ENCODE measurements at places on chromosomes 7 and 10. TPM values are rescaled to one million over a fixed set of nuclear protein-coding genes. Genes with fewer than 3 reads are reported as not detected.

TRIM56 gene
- 32.1 TPM for total RNA-seq

DNA sequence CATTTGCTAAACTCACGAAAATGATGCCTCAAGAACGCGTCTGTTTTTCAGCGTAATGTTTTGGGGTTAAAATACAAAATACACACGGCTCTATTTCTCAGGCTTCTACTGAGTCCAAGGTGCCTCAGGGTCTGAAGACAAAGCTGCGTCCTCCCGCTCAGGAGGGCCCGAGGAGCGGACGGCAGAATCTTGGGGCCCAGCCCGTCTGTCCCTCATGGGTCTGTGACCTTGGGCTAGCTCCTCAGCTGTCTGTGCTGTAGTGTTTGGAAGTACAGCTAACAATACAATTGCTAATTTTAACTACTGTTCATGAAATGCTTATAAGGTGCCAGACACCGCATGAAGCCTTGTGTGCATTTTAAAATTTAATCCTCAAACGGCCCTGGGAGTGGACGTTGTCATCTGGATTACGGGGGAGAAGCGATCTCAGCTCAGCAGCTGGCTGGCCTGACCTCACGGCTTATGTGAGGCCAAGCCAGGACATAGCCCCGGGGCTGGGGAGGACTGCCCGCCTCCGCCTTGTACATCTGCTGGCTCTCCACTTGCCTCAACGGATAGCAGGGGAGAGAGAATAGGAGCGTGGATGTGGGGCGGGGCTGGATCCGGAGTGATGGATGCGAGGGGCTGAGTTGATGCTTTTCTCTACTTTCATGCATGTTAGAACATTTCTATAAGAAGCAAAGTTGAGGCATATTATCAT is 357.4 kb downstream of the GLRX3 start:
- H3K36me3 ChIP-seq, result no peaks in the 10 kb centered on the region
- DNase-seq, result no peak
- H3K27ac ChIP-seq, result no peak overlapping the region
- H3K4me1 ChIP-seq, result no peaks in the 10 kb centered on the region
- H3K27me3 ChIP-seq, result no peaks in the 10 kb centered on the region
- H3K4me3 ChIP-seq, result no peak overlapping the region

GRCh38 chr10:103783681-103784080 is 71.7 kb downstream of the SH3PXD2A start:
- no peak overlapping the region for H3K4me3 ChIP-seq
- no peak for DNase-seq
- no peaks in the 10 kb centered on the region for H3K36me3 ChIP-seq

DNA sequence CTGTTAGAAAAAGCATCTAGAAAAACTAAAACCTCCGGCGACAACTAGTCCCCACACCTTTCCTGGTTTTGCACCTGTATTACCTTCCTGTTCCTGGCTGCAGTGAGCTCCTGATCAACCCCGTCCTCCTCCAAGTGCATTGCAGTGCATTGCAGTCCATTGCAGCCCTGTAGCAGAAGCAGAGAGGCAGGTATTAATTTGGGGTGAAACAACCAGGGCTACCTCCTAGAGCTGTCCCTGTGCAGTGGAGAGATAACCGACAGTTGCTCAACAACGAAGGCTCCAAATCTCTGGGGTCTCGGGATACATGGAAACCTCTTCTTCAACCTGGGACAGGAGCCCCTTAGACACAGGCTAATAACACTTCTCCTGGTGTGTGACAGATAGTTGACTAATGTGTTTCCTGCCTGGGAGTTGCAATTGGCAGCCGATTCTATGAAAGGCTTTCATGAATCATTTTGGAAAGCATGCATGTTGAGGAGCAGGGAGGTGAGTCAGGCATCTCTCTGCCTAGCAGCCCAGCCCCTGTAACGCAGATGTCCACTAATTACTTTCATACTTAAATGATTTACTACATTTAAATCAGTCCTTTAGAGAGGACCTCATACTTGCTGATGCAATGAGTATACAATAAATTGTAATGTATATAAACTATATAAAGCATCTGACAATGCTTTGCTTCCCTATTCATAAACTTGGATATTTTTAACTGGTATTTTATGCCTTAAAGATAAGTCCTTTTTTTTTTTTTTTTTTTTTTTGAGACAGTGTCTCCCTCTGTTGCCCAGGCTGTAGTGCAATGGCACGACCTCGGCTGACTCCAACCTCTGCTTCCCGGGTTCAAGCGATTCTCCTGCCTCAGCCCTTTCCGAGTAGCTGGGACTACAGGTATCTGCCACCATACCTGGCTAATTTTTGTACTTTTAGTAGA is 59.0 kb downstream of the PRR15 start:
- no peaks in the 10 kb centered on the region for H3K36me3 ChIP-seq
- H3K27ac ChIP-seq, result no peak overlapping the region
- no peaks in the 10 kb centered on the region for H3K4me1 ChIP-seq
- no peak for DNase-seq
- H3K4me3 ChIP-seq, result no peak overlapping the region
- H3K27me3 ChIP-seq, result no peaks in the 10 kb centered on the region

ANK3 gene
- total RNA-seq, result 55.4 TPM

DOCK1 gene
- total RNA-seq, result 76.7 TPM

DNA sequence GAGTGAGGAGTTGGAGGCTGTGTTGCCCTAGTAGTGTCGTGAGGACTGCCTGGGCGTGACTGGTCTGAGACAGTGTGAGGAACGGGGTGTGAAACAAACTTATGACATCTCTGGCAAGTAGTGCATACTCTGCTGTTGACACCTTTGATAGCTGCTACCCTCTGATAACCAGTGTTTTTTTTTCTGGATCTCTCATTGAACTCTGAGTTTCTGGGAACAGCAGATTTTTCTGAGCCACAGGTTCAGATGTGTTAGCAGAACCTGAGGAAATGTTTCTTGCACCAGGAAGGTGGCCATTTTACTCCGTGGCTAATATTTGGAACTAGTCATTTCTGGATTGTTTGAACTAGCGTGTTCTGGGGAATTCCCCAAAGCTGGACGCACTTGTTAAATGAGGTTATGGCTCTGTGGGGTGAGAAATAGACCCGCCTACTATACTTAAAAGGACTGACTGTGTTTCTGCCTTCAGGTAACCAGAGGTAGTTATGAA is 52.9 kb downstream of the AUTS2 start:
- H3K4me3 ChIP-seq, result no peak overlapping the region
- no peak overlapping the region for H3K27ac ChIP-seq
- no peaks in the 10 kb centered on the region for H3K4me1 ChIP-seq

DNA sequence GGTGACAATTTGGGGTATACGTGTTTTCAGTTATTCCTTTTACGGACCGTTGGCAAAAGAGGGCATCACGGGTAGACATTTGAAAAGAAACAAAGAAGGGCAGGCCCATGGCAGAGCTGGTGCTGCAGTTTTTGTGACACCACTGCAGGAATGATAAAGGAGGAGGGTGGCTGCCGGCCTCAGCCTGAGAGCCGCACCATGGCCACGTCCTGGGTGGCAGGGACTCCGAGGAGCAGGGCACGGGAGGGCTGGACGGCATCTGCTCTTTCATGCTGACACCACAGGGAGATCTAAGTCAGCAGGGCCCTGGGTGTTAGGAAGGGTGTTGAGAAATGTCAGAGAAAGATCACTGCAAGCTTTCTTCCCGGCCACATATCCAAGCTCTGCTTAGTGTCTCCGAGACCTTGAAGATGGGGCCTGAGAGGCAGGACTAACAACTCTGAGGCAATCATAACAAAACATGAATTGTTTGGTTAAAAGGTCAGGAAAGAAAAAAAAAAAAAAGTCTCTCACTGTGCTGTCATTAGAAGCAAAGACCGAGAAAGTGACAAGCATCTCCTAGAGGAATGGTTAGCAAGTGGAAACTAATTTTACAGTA is 36.6 kb downstream of the INSYN2A start:
- no peaks in the 10 kb centered on the region for H3K36me3 ChIP-seq
- DNase-seq, result no peak
- H3K27me3 ChIP-seq, result no peaks in the 10 kb centered on the region
- no peak overlapping the region for H3K27ac ChIP-seq
- peaks cover 20% of the 10 kb centered on the region for H3K4me1 ChIP-seq

DNA sequence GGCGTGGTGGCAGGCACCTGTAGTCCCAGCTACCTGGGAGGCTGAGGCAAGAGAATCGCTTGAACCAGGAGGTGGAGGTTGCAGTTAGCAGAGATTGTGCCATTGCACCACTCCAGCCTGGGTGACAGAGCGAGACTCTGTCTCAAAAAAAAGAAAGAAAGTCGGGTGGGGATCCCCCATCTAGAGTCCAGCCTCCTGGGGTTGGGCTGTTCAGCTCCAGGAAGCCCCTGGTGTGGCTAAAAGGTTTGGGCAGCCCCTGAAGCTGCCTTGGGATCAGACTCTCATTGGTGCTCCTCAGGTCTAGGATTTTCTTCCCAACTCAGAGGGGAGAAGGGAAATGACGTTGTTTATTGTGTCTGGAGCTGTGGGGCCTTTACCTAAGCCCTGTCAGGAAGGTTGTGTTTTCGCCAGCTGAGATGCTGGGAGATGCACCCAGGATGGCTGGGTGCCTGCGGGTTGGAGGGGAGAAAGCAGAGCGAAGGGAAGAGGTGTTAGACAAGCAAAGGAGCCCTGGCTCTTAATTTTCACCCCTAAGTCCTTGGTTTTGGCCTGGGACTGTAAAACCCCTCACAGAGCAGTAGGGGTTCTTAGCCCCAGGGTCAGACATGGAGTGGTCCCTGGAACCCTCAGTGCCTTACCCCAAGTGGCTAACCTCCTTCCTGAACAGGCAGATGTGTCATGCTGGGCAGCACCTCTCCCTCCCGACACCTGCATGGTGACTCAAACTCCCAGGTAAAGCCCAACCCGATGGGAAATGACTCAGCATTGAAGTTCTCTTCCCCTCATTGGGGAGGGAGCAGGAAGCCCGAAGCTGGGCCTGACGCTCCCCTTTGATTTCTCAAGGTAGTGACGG is 21.1 kb downstream of the PLAU start:
- no peak overlapping the region for H3K4me3 ChIP-seq
- H3K27me3 ChIP-seq, result no peaks in the 10 kb centered on the region
- H3K36me3 ChIP-seq, result no peaks in the 10 kb centered on the region
- no peak for DNase-seq

DNA sequence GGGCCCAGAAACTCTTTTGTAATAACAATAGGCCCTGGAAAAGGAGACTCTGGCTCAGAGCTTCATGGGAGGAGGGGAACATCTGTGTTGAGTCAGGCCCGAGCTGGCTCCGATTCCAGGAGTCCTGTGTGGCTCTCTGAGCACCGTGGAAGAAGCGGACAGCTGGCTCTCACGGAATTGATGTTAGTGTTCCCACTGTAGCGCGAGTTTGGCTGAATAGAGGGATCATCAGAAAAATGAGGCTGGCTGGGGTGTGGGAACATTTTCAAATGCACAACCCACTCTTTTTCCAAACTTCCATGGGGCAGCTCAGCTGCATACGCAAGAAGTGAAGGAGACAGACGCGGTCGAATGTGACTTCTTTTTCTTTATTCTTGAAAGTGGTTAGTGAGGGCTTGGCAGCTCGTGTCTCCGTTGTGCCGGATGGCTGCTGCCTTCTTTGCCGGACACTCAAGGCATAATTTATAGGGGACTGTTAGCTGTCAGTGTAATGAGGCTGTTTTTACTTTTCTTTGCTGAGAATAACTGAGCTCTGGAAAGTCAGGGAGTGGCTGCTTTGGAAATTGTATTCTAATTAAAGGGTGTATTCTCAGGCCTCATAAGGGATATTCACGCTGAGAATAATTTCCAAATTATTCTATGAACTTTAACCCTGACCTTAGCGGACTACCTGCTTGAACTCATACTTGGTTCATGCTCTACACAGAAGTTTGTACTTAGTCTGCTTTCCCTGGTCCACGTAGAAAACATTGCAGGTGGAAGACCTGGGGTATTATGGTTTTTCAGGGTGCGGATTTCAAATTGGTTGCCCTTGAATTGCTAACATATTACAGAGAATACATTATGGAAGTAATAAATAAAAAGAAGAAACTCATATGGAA is 23.1 kb downstream of the MDFIC start:
- peak; percentile 7 for DNase-seq
- peaks cover 1% of the 10 kb centered on the region for H3K4me1 ChIP-seq
- H3K4me3 ChIP-seq, result peak overlapping the region; percentile 62

GRCh38 chr7:108294595-108294994 is 161.6 kb downstream of the NRCAM start:
- no peaks in the 10 kb centered on the region for H3K27me3 ChIP-seq
- H3K36me3 ChIP-seq, result no peaks in the 10 kb centered on the region
- no peak overlapping the region for H3K27ac ChIP-seq
- no peak for DNase-seq

DNA sequence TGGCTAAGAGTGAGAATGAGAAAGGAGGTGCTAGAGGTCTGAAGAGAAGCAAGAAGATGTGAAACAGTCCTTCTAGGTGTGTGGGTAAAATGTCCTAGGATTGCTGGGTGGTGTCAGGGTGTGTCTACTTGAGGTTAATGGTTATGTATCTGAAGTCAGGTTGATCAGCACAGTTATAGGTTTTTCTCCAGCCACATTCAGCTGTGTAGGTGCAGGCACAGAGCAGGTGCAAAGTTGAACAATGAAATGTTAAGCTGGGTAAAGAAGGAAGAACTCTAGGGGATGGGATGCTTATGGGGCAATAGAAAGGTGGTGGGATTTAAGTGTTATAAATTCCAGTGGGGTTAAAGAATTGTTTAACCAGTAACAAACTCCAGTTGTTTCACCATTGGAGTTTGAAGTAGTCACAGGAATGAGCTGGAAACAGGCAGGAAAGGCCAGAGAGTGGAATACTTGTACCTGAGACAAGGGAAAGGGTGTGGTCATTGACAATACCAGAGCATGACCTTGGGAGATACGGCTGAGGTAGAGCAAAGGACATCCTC is 200.4 kb upstream of the YAE1 start:
- H3K4me3 ChIP-seq, result no peak overlapping the region
- H3K27me3 ChIP-seq, result no peaks in the 10 kb centered on the region
- DNase-seq, result no peak

DNA sequence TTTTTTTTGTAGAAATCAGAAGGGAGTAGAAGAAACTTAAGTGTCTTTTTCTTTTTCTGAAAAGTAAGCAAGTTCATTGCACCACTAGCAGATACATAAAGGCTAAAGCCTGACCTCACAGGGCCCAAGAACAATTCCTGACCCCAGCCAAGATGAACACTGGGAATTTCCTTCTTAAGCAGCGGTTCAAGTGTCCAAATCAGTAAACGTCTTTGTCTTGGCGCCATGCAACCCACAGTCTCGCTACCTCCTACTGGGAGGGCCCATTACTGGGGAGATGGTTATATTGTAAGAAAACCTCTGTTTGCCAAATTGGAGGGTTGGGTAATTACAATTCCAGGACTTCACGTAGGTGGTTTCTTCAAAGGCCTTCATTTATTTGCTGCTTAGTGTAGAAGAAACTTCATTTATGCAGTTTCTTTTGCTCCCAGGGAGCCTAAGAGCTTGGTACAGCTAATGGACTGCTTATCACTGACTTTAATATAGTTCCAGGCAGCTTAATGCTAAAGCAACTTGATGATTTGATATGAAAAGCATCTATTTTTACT is 58.3 kb upstream of the ADRB1 start:
- no peaks in the 10 kb centered on the region for H3K36me3 ChIP-seq
- H3K27me3 ChIP-seq, result no peaks in the 10 kb centered on the region
- no peak for DNase-seq
- H3K4me1 ChIP-seq, result no peaks in the 10 kb centered on the region
- no peak overlapping the region for H3K27ac ChIP-seq

PRPS1L1 gene
- total RNA-seq, result not detected
